Right ventricle myocardium superior (tissue), 1 donor: ENCODE measurements at places on chromosomes 6 and 20.

- no peak for DNase-seq
Measured at GRCh38 chr20:1879934-1880333, 15.3 kb upstream of the SIRPA start.

DNA sequence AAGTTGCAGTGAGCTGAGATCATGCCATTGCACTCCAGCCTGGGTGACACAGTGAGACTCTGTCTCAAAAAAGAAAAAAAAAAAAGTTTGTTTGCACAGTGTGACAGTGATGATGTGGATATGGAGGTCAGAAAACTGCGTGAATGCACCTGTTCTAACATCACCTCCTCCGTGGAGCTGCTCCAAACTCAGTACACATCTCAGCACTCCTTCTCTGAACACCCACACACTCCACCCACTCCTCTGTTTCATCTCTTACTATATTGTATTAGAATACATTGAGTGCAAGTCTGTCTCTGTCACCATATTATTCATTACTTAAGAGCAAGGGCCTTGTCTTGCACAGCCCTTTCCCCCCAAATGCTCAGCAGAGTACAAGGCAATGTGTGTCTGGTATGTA, 51.5 kb upstream of the ENPP4 start:
- no peak for DNase-seq

GRCh38 chr6:153623496-153623895, 415.5 kb upstream of the OPRM1 start:
- DNase-seq: no peak

GRCh38 chr6:28725890-28726348, 197.9 kb downstream of the TRIM27 start:
- no peak for DNase-seq

DNA sequence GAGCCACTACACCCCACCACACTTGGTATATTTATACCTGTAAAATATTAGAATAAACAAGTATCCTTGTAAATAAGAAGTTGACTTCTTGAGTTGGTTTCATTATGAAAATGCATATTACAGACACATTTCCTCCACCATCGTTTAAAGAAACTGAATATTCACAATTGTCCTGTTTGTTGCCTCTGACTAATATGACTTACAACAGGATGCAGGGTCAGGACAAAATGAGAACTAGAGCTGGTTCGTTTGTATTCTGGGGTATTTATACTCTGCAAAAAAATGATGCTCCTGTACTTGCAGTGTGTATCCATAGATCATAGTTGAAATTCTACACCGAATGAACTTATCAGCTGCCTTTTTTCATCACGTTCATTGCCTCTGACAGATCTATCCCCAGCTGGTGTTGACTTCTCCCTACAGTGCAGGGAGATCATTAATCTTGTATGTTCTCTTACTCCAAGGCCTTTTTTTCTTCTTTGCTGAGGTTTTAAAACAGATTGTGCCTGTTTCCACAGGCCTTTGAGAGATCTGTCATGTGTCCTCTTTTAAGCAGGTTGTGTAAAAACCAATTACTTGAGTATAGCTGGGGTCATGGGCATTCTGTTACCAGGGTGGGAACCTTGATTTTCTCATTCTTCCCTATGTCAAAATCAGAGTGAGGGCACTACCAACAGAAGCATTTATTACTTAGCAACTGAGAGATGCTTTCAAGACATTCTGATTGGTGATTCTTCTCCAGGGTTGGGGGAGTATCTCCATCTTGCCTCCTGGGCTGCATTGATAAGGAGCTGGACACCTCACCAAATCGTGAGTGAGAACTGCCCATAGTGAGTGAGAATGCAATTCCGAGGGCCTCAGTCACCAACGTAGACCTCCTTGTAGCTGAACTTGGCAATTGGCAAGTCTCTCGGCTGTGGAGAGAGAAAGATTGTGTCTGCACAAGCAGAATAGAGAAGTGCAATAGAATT, 78.8 kb upstream of the CD83 start:
- no peak for DNase-seq

- DNase-seq: peak; percentile 72
Measured at GRCh38 chr6:146770965-146771735, 172.4 kb downstream of the ADGB start.

DNA sequence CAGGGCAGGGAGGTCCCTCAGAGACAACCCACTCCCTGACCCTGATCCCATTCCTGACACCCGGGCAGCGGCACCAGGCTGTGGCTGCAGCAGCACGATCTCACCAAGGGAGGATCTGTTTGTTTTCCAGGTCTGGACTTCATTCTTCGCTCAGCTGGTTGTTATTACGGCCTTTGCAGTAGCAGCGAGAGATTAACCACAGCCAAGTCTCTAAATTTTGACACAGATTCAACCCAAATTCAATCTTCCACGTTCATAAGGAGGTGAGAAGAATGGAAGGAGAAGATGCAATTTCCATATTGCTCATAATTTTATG, 91.1 kb upstream of the THBS2 start:
- no peak for DNase-seq

DNA sequence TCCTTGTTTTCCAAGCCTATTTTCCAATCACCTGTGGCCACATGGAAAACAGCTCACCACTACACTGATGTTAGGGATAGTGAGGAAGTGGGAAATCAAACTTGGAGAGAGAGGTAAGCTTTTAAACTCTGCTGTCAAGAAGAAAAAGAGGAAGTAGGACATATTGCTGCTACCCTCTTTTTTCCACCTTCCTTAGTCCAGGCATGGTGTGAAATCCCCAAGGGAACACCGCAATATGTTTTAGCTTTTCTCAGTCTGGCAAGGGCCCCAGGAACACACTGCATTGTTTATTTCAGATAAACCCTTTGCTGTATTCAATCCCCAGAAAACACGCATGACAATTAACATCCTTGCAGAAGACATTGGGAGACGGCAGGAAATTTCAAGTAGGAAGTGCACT, 61.3 kb downstream of the HS3ST5 start:
- no peak for DNase-seq

- no peak for DNase-seq
Measured at GRCh38 chr6:118319894-118320649, 228.0 kb upstream of the PLN start.
